ENCODE measurements at places on chromosomes 2 and 18.

GRCh38 chr18:56722518-56722917, 71.4 kb downstream of the WDR7 start:
- DNase-seq: no peak

GRCh38 chr18:48922801-48923730, 27.7 kb downstream of the SMAD7 start:
- DNase-seq: peak; percentile 68

GRCh38 chr2:131093696-131094462, 619 bp upstream of the FAM168B start:
- peak; percentile 17 for DNase-seq

- no peak for DNase-seq
These were observed 12.0 kb downstream of the ONECUT2 start for GRCh38 chr18:57447154-57447621.

GRCh38 chr2:38959938-38960608, 70.4 kb downstream of the ARHGEF33 start:
- DNase-seq: peak; percentile 55
